ENCODE measurements at places on chromosomes 4 and X.

GRCh38 chrX:135213200-135213844 lies 38.5 kb upstream of the ETDA start:
- no peak for DNase-seq

DNA sequence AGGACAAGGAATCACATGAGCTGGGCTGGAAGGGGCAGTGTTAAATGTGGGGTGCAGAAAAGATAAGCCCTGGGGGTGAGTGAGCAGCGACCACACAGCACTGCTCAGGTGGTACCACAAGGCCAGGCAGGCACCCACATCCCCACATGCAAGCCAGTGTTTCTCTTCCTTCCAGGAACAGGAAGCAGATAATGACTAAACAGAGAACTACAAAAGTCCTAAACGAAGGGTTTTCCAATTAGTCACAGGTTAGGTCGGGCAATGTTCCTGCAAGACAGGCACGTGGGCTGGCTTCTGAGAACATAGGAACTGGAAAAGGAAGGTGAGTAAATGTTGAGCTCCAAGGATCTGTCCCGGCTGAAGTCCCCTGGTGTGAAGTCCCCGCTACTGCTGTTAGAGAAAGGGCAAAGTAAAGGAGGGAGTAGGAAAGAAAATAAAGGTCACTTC lies 19.5 kb downstream of the RELL1 start:
- no peak for DNase-seq

- DNase-seq = peak; percentile 5
These were observed 215.6 kb upstream of the GYPA start for GRCh38 chr4:144355811-144356757.

- no peak for DNase-seq
These were observed 65.3 kb downstream of the NYX start for GRCh38 chrX:41512394-41512793.

GRCh38 chr4:39036172-39036571 lies 4.0 kb upstream of the TMEM156 start:
- DNase-seq = no peak

DNA sequence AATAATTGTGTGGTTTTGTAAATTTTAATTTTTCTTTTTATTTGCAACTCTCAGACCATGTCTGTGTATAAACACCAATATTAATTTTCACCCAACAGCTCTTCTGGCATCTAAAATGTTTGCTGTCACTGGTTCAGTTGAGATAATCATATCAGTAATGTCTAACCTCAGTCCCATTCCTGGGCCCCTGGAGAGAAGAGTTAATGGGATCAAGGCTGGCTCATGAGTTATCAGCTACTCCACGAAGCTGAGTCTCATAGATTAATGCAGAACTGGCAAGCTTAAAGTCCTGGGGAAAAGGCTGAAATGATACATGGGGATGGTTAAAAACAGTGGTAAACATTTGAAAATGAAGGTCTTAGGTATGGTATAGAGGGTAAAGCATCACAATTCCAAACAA lies 28.4 kb upstream of the TSPAN5 start:
- no peak for DNase-seq

DNA sequence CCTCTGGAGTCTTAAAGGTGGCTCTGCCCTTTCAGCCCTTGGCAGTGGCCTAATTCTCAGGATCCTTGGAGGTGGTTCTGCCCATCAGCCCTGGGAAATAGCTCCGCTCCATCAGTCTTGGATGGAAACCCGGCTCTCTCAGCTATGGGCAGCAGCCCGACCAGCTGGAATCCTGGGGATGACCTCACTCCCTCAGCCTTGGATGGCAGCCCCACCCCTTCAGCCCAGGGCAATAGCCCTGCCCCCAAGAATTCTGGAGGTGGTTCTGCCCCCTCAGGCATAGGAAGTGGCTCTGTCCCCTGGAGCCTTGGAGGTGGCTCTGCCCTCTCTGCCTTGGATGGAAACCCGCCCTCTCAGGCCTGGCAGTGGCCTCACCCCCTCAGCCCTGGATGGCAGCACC lies 127.7 kb downstream of the RBMX2 start:
- no peak for DNase-seq

- DNase-seq = peak; percentile 30
These were observed 66.1 kb downstream of the CDS1 start for GRCh38 chr4:84648863-84649647.

GRCh38 chr4:41135801-41136200 lies 78.5 kb downstream of the APBB2 start:
- no peak for DNase-seq

- DNase-seq = no peak
These were observed 238.8 kb downstream of the OR13H1 start for GRCh38 chrX:131782646-131783045.

GRCh38 chrX:46317163-46317562 lies 228.1 kb downstream of the ZNF674 start:
- no peak for DNase-seq

- no peak for DNase-seq
These were observed 1.6 kb downstream of the SNX25 start for GRCh38 chr4:185211035-185211434.

DNA sequence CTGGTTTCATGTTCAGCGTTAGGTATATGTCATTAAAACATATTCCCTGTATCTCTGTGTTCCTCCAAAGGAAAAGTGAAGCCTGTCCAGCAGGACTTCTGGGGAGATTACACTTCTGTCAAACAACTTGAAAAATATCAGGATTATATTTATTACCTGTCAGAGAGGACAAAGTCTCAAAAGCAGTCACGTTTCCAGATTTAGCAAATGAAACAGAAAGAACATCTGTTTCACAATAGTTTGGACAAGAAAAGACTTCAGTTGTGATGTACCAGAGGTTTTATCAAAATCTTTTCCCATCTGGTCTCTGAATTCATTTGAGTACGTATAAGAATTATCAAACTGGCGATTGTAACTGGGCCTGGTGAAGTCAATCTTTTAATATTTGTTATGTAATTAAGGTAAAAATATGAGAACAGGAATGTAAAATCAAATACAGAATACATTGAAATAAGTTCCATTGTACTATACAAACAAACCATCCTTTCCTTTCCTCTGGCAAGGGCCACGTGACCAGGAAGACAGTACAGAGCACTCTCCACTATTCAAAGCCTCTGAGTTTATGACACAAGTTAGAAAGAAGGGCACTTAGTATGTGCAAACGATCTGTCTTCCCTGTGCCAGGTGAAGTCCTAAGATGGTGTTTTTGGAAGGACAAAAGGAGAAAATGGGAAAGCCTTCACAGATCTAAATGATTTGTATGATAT lies 3.2 kb downstream of the CASP3 start:
- no peak for DNase-seq

DNA sequence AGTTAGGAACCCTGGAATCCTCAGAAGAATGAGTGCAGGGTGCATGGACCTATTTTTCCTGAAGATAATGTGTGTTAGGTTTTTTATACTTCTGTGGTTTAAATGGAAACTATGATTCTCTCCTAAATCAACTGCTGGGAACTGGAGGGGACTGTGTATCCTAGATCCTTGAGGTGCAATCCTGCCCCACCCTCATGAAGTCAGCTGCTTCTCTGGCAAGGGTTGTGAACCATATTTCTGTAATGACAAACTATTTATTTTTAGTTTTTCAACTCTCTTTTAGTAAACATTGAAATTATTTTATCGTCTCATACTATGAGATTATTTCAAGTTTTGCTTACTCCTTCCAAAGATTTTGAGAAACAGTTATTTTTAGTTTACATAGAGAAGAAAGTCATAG lies 25.8 kb upstream of the VEGFC start:
- DNase-seq = no peak

DNA sequence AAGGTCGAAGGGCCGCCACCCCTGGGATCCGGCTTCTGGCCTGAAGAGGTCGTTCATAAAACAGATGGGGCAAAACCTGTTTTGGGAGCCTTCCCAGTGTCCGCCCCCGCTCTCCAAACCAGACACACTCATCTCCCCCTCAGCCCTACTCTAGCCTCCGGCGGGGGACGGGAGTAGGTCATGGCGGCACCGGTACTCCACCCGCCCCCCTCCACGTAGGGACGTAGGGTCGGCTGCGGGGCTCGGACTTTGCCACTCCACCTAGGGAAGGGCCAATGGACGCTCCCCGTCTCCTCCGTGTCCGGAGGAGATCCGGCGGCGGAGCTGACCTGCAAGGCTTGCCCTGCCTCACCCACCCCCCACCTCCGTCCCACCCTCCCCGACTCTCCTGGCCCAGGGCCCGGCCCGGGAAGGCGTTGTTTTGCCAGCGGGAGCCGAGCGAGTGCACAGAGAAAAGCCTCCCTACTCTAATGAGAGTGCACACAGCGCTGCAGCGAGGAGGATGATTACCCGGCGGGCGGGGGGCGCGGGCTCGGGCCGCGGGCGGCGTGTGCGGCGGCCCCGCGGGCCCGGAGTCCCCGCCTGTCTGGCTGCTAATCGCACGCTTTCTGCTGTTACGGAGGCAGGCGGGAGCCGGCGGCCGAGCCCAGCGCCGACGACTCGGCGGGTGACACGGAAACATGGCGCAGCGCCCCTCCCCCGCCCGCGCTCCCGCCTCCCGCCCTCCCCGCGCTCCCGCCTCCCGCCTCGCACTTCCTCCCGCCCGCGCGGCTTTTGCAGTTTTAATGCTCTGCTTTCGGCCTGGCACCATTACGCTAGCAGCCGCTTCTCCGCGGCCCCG lies 8.3 kb upstream of the BCOR start:
- peak; percentile 88 for DNase-seq

- peak; percentile 1 for DNase-seq
These were observed 56.2 kb downstream of the TRIML1 start for GRCh38 chr4:188195389-188195985.

- DNase-seq = no peak
These were observed 156.0 kb upstream of the TTC29 start for GRCh38 chr4:147101678-147102077.

GRCh38 chr4:30619679-30620078 lies 100.5 kb upstream of the PCDH7 start:
- DNase-seq = no peak

- DNase-seq = no peak
These were observed 170.4 kb downstream of the FRAS1 start for GRCh38 chr4:78227411-78228057.

GRCh38 chr4:99624141-99624719 lies 33.4 kb downstream of the C4orf54 start:
- no peak for DNase-seq

- no peak for DNase-seq
These were observed 369.7 kb upstream of the TRAM1L1 start for GRCh38 chr4:117455088-117455487.

DNA sequence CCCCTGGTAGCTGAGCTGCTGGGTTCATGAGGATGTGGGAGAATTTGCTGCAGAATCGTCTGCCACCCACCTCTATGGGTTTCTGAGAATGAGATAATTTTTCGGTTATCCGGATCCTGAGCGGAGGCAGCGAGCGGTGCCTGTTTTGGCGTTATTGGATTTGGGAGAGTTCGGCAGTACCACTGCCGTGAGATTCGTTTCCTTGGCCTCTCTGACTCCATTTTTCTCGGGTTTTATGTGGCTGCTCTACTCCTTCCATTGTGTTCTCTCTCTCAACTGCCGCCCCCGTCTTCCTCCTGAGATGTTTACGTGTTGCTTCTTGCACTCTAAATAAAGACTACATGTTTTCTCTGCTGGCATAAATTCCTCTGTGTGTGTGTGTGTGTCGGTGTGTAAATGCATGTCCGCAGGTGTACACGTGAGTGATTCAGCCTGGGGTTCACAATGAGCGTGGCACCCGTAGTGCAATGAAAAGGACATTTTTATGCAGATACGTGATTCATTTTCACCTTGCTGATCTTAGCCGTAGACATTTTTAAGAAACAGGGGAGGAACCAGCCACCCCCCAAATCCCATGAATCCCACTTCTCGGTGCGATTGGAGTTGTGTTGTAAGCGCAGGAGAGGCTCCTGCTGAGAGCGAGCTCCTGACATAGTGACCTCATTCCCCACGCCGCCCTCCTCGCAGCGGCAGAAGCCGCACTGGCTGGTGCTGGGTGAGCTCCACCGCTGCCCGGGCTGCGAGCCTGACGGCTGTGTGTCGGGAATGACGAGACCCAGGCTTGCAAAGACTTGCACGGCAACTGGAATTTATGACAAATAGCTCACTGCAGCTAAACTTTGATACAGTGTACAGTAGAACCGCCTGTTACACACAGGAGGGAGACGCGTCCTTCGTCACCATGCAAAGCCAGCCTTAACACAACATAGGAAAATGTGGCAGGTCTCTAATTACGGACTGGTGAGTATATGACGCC lies 82.2 kb downstream of the STOX2 start:
- no peak for DNase-seq

GRCh38 chr4:70183168-70183939 lies 12.2 kb upstream of the ODAM start:
- DNase-seq = peak; percentile 42

- DNase-seq = peak; percentile 22
These were observed 88.0 kb downstream of the FNIP2 start for GRCh38 chr4:158856852-158857251.

DNA sequence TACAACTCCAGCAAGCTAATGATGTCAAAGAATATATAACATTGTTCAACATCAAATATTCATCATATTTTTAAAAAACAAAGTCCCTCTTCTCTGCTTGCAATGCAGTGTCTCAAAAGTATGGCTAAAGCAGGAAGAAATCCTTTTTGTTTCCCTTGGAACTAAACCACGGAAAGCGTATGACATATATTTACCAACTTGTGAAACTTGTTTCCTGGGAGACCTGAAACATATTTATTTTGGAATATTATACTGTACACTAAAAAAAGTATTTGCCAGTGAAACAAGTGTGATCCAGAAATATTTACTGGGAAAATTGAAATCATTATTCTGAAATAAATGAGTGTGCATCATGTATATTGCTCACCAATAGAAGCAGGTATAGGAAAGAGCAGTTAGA lies 156.0 kb upstream of the ANKRD50 start:
- no peak for DNase-seq

- no peak for DNase-seq
These were observed 12.6 kb downstream of the NR0B1 start for GRCh38 chrX:30296408-30297254.

- peak; percentile 3 for DNase-seq
These were observed 851 bp downstream of the POLR2B start for GRCh38 chr4:56979421-56980072.

DNA sequence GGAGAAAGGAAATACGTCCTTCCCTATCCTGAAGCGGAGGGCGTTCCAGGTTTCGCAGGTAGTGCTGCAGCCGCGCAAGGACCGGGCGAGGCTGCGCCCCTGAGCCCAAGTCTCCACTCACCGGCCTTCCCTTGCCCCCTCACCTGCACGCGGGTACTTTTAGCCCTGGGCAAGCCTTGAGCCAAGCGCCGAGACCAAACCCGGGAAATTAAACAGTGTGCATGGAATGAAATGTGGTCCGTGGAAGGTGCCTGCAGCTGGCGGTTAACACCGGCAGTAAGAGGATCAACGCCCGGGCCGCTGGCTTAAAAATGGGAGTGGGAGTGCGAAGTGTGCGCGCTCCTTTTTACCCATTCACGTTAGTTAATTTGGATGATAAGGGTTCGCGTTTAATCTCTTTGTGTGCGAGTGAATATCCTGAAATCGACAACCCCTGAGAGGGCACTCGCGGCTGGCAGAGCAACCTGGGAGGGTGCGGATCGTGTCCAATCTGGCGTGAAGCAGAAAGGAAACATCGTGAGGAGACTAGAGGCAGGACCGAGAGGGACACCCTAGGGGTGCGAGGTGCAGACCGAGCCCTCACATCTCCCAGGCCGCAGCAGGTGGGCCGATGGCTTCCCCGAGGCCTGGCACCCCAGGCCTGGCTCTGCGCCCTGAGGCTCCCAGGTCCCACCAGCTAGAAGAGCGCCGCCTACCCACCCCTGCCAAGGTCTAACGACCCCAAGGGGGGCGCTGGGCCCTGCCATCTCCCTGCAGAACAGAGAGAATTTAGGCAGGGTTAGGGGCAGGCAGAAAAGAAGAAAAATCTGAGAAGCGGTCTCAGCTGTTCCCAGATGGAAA lies 2.0 kb upstream of the HELT start:
- no peak for DNase-seq

GRCh38 chr4:11189756-11190155 lies 238.9 kb downstream of the HS3ST1 start:
- DNase-seq = no peak

Data from NCI-H2081 (cell line).